Left kidney (tissue), 8 donors: ENCODE measurements at places on chromosomes 11 and 22.

GRCh38 chr11:112042161-112042960 is 17.2 kb downstream of the DLAT start:
- DNase-seq: no peak

DNA sequence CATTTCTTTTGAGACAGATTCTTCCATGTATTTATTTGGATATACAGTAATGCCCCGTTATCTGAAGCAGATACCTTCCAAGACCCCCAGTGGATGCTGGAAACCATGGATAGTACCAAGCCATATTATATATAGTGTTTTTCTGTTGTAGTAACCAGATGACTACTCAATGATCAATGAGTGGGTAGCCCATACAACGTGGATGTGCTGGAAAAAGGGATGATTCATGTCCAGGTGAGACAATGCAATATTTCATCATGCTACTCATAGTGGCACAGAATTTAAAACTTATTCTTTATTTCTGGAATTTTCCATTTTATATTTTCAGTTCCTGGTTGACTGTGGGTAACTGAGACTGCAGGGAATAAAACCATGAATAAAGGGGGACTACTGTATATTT is 427.5 kb downstream of the METTL15 start:
- no peak for DNase-seq

DNA sequence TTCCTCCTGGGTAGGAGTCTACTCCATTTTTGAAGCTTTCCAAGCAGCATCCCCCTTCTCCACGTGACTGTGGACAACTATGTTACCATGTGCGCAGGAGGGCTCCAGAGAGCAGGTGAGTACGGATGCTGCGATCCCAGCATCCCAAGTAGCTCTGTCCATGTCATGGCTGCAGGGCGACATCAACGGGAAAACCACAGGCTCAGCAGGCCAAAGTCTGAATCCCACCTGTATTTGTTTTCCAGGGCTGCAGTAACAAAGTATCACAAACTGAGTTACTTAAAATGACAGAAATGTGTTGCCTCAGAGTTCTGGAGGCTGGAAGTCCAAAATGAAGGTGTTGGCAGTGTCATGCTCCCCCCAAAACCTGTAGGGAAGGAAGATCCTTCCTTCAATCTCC is 40.3 kb downstream of the MCHR1 start:
- DNase-seq: no peak

DNA sequence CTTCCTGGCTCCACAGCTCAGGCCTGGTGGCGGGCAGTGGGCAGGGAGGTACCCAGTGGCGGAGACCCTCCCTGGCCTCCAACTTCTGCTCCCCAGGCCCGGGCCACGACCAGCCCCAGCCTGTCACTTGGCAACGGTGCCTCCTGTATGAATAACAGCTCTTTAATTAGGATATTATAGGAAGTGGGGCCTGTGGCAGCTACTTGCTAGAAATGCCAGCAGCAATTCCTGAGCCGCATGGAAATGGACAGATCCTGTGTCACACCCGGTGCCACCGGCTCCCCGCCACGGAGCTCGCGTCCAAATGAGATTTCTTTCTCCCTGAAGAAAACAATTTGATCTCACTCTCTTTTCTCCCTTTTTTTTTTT is 104.5 kb downstream of the CHST1 start:
- DNase-seq: no peak

- no peak for DNase-seq
These were observed 42.5 kb upstream of the SLC5A12 start for GRCh38 chr11:26764315-26764714.

DNA sequence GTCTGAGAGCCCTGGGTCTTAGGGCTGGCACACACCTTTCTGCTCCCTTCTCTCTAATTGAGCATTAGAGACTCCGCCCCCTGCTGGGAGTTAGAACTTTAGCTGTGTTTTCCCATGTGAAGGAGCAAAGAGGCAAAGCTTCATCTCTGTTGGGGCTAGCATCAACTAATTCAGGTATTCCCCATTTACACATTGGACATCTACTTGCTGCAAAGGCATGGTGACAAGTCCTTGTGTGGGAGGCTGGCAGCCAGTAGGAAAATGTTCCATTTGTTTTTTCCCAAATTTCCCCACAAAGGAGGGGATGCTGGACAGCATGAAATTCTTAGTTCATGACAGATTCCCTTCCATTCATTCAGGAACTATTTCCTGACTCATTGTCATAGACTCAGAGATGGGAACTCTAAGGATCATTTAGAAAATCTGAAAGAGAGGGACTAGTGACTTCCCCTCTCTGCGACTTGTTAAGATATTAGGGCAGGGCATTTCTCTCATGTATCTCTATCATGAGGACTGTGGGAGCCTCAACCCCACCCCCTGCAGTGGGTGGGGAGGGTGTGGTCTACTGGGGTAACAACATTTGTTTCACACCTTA is 3.6 kb downstream of the CD44 start:
- no peak for DNase-seq

DNA sequence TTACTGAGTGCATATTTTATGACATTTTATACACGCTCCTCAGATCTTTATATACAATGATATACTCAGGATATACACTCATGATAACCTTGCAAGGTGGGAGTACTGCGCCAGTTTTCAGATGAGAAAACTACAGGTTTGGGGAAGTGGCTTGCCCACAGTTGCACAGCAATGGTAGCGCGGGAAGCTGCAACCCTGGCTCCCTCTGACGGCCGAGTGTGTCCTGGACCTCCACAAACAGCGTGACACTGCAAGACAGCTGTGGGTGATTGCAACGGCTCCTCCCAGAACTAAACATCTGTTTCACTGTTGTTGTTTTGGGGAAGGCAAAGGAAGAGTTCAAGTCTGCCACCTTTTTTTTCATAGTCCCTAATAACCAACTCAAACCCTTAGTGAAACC is 47.0 kb downstream of the PACSIN2 start:
- no peak for DNase-seq

GRCh38 chr22:37069319-37069718 is 17.8 kb downstream of the KCTD17 start:
- no peak for DNase-seq

- DNase-seq: peak; percentile 7
These were observed 4.0 kb downstream of the PHOX2A start for GRCh38 chr11:72239849-72240460.

DNA sequence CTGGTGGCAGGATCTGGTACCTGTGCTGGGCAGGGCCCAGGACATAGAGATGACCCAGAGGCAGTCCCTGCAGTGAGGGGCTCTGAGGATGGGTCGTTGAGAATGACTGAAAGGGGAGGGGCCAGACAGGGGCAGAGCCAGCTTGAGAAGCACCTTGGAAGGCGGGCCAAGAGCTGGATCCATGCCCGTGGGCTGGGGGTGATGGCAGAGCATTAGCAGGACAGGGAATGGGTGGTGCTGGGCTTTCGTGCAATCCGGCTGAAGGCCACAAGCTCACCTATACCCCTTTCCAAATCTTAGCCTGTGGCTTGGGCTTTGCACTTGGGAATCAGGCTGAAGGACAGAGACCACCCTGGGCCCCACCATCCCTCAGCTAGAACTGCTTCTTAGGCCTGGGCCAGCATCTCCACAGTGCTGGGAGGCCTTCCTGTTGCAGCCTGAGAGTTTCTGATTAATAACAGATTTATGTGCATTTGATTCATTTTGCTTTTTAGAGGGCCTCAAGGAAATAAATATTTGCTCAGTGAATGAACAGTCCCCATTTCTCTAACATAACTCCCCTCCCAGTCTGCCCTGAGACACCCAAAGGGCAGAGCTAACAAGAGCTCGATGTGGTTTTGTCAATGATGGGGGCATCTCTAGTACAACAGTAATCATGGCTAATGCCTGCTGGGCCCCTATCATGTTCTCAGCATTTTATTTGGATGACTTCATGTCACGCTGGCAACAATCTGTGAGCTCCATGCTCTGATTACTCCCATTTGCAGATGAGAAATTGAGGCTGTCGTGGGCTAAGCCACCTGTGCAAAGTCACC is 39.3 kb downstream of the RIBC2 start:
- no peak for DNase-seq

- DNase-seq: peak; percentile 77
These were observed 13.5 kb downstream of the C11orf97 start for GRCh38 chr11:94525546-94526324.

GRCh38 chr22:23984430-23984829 is 4.5 kb downstream of the GSTT2 start:
- DNase-seq: peak; percentile 21

GRCh38 chr22:32660292-32660691 is 141.2 kb upstream of the TIMP3 start:
- DNase-seq: peak; percentile 61

- DNase-seq: no peak
These were observed 98.5 kb downstream of the SPATA19 start for GRCh38 chr11:133746663-133747306.

- no peak for DNase-seq
These were observed at the start of gene GAL3ST1 for GRCh38 chr22:30574095-30574981. Gene GAL3ST1, minus strand, starts transcription at chr22:30574665. Its CDS starts 17,273 bp downstream, at chr22:30557392.

GRCh38 chr22:50528682-50529415 is 963 bp downstream of the TYMP start:
- no peak for DNase-seq

- DNase-seq: no peak
These were observed 18.4 kb downstream of the MTMR3 start for GRCh38 chr22:29901354-29901753.

DNA sequence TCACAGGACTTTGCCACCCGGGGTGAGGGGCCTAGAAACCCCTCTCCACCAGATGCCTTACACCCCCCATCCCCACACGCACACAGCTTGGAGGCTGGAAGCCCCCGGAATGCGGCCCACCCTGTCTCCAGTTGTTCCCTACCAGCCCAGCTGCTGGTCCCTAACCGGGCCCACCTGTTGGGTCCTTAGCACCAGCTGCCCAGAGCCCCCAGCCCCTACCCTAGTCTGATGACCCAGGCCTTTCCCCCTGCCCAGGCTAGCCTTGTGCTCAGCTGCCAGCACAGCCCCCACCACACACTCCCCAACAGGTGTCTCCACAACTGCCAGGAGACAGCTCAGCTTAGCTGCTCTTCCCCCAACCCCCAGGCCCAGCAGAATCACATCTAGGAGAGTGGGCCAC is 67.1 kb downstream of the CDKN1C start:
- DNase-seq: no peak

DNA sequence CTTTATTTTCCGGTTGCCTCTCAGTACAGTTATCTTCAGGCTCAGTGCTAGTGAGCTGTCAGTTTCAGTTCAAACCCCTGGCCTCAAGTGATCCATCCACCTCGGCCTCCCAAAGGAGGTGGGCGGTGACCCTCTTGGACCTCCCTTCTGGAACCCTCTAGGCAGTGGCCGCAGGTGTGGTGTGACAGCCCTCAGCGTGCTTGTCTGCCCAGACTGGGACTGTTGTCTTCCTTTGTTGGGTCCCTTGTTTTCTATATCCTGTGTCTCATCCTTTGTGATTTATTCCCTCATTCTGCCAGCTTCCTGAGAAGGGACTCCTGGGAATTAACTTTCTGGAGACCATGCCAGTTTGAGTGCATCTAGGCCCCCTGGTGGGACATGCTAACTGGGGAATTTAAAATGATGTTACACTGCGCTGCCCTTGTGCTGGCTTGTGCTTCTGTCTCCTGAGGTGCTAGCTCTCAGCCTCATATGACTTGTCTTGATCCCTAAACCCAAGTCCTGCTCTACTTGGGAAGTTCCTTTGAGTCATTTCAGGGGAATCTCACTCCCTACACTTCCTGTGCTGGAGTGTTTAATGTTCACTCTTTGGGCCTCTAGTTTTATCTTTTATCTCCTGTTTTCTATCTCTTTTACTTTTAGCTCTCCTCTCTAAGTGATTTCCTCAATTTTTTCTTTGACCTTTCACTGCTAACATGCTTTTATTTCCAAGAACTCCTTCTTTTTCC is 19.4 kb downstream of the MED15 start:
- DNase-seq: no peak

- DNase-seq: no peak
These were observed 72.6 kb downstream of the MYO7A start for GRCh38 chr11:77200351-77201268.

GRCh38 chr11:113177671-113178070 is 136.7 kb upstream of the TTC12 start:
- no peak for DNase-seq

- DNase-seq: no peak
These were observed 55.2 kb upstream of the FGF3 start for GRCh38 chr11:69874178-69874983.

DNA sequence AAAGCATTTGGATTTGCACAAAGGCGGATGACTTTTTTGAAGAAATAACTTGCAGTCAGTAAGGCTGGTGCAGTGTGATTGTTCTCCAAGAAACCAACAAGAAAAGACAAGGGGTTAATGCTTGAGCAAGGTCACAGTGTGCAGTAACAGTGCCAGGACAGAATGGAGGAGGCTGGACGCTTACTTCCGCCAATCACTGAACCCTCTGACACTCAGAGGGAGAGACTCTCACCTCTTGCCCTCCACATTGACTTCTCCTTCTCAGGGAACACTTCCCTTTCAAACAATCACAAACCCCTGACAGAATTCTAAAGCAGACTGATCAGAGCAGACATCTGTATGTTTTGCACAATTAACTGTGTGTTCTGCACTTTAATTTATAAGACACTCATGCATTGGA is 228.4 kb downstream of the BLID start:
- no peak for DNase-seq

GRCh38 chr11:128840783-128841182 is 26.3 kb downstream of the KCNJ1 start:
- DNase-seq: no peak

DNA sequence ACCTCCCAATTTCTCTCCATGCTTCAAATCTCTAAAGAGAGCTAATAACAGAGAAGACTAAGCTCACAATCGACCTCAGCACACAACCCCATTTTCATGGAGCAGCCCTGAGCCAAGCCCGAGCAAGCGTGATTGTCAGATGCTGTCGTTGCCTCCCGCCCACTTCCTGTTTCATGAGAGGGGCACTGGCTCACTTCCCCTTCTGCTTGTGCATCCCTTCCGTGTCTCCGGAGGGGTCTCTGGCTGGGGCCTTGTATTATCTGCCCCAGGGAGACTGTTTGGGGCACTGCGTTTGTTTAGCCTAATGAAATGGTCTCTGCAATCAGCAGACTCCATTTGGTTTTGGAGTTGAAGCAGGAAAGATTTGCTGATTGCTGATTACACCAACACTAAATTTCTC is 181.3 kb upstream of the SEZ6L start:
- no peak for DNase-seq

DNA sequence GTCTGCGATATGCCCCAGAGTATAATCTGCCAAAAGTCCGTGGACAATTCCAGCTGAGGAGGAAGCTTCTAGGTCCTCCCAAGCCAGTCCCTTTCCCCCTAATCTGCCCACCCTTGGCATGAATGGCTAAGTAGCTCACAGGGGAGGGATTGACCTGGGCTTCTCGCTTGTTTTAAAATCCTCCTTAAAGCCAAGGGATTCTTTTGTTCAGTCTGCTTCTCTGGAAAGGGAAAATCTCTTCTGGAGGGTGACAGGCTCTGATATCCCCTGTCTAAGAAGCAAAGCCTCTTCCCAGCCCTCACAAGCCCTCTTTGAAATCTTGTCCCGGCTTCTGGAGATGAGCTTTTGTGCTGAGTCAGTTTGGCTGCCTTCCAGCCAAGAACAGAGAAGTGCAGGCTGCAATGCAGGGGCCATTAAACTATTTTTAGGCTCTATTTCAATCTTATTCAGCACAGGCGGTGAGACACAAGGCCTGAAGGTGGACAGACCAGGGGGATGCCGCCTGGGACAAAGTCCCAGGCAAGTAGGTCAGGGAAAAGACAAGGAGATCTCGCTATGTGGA is 23.9 kb downstream of the NEFH start:
- DNase-seq: no peak

- DNase-seq: no peak
These were observed 14.1 kb upstream of the KIAA0930 start for GRCh38 chr22:45254789-45255278.
